Astrocyte of the spinal cord (primary cell): ENCODE measurements at places on chromosomes 5 and 9.
A peak's percentile ranks its signal among the peaks of the same experiment; 100 is the strongest.

DNA sequence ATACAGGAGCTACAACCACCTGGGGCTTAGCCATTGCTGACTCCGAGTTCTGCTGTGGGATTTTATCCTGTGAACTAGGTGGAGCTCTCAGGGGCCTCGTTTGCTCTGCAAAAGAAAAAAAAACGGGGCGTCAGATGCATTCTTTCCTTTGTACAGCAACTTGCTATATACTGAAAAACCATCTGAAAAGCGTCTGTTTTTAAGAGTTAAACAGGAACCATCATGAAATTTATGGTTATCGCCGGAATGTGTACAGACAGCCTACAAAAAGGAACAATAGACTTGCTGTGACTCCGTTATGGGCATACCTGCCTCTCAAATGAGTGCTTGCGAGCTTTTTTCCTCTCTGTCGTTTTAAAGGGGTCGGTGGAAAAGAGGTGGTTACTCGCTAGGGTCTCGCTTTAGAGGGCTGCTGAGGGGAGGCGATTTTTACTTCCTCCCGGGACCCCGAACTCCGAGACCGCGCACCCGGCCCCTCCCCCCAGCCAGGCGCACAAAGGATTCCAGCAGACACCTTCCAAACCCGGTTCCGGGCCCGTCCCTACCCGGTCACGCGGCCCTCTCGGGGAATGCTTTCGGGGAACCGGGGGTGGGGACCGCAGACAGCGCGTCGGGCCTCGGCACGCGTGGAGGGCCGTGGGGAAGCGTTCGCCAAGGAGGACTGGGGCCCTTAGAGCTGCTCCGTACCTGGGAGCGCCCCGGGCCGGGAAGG is 826 bp downstream of the PAIP1 start:
- peak; percentile 47 for DNase-seq

DNA sequence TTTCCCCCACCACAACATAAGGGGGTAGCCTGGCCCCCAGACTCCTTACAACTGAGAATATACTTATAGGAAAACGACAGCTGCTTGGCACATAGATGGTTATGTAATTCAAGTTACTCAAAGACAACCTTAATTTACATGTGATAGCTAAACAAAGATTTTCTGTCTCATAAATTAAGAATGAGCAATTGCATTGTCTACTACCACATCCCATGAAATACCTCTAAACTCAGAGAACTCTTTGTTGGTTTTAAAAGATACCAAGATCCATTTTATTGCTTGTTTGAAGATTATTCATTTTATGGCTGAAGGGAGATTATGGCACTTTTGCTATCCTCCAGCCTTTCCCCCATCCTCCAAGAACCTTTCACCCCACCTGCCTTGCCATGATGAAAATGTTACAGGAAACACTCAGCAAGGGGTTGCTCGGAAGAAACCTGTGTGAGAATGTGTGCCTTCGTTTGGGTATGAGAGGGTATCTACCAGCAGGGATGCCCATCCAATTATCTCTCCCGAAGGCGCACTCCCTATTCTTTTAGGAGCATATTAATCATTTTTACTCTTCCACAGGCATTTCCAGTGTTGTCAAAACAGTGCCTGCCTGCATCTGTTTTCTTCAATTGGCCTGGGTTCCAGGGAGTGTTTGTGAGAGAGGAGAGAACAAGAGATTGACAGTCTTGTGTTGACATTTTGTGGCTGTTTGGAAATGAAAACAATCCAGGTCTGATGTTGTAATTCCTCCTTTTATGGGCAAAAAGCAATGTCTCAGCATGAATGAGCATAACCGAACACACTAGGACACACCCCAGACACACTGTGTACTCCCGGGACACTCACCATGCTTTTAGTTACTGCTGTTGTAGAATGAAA is 208.0 kb upstream of the ANKRD55 start:
- peak; percentile 66 for DNase-seq

DNA sequence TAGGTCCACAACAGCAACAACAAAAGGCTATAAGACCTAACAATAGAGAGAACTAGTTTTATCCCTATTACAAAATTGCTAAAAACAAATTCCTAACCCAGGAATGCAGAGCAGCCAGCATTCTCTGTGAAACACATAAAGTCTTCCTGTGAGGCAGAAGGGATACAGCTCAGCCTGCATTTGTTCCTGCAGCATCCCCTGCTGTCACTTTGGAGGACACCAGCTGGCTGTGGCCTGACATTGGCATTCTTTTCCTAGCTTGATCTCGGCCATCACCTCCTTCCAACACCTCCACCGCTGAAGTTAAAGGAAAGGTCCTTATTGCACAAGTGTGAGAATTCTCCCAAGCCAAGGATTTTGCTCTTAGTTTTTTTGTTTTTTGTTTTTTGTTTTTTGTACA is 186.1 kb downstream of the SNCAIP start:
- no peak for DNase-seq

DNA sequence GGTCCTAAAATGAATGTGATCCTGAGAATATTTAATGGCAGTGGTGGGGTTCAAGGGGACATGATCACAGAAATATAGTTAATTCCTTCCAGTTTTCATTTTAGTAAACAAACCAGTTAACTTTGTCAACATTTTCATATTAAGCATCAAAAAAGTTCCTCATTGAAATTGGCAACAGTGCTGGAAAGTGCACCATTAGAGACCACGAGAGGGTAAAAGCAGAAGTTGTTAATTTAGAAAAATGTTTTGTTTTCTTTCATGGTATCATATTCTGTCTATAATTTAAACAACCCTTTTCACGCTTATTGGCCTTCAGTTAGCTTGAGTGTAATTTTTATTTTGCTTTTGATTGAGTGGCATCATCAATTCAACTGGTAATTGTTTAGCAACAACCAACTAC is 11.9 kb downstream of the GIN1 start:
- DNase-seq, result no peak

DNA sequence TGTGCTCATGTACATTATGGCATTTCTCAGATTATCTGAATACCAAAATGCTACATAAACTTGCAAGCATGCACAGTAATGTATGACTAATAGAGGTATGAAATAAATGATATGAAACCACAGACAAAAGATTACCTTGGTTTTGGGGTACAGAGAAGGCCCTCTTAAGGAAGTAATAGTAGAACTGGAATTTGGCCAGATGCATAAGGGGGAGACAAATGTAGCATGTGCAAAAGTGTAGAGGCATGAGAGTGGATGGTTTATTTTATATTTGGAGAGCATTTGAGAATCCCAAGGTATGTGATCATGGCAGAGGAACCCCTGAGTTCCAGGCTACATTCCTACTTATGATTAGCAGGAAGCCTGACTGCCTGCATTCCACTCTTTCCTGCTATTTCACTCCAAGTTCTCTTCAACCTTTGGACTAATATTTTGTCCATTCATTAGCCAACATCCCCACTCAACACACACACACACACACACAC is 74.2 kb downstream of the MAMDC2 start:
- peak; percentile 56 for DNase-seq

DNA sequence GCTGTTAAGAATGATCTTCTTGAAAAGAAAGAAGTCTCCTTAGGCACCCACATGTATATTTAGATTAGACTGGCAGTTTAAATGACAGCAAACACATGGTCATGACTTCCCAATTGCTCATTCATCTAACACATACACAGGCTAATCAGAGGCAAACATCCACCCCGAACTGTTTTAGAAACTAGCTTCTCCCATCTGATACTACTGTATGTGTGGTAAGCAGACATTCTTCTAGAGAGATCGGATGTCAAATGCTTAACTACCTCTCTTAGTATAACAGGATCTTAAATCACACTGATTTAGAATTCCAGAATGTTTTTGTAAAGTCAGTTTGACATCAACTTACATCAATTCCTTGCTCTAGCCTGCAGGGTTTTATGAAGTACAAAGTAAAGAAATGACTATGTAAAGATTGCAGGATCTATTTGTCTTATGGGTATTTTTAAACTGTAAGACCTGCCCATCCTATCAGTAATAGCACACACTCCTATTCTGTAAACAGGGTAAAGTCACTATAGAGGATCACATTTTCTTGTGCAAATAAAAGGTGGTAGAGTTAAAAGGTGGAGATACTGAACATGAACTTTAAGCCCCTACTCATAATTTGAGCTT is 239.7 kb downstream of the MLLT3 start:
- DNase-seq, result peak; percentile 54

GRCh38 chr5:168851902-168852321 is 272.7 kb upstream of the PANK3 start:
- peak; percentile 81 for DNase-seq

- DNase-seq, result peak; percentile 80
These were observed 459.6 kb downstream of the RAB3C start for GRCh38 chr5:59042201-59043055.

- no peak for DNase-seq
These were observed 90.9 kb upstream of the MTAP start for GRCh38 chr9:21711504-21711903.

DNA sequence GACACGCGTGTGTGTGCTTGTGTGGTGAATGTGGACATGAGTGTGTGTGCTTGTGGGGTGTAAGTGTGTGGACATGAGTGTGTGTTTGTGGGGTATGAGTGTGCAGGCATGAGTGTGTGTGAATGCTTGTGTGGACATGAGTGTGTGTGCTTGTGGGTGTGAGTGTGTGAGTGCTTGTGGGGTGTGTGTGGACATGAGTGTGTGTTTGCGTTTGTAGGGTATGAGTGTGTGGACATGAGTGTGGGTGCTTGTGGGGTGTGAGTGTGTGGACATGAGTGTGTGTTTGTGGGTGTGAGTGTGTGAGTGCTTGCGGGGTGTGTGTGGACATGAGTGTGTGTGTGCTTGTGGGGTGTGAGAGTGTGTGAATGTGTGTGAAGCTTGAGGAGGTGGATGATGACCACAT is 29.8 kb upstream of the TIFAB start:
- no peak for DNase-seq

DNA sequence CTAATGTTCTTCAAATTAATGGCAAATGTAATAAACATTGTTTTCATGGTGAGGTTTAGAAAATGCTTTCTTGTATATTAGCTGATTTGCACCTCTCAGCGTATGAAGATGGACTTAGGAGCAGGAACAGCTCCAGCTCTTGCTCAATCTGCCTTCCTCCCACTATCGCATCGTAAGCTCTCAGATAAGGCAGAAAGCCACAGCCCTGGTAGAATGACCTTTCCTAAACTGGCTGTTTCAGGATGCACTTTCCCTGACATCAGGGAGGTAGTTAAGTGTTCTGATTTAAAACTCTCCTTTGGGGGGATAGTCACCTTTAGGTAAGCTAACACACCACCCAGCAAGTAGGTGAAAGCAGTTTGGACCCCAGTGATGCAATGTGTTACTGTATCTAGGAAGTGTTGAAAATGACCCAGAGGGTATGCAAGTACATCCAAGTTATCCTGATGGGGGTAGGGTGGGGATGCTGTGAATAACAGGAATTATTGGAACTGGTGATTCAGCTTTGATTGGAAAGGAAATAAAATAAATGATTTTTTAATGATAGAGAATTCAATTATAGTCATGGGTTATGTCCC is 72.3 kb downstream of the LMNB1 start:
- no peak for DNase-seq

GRCh38 chr9:77455312-77455927 is 192.7 kb downstream of the GNA14 start:
- no peak for DNase-seq

- peak; percentile 13 for DNase-seq
These were observed 56.0 kb upstream of the FAM174A start for GRCh38 chr5:100479079-100479688.

GRCh38 chr5:155259648-155260047 is 246.1 kb downstream of the KIF4B start:
- DNase-seq, result no peak

GRCh38 chr9:96320749-96321280 is 18.8 kb upstream of the HSD17B3 start:
- DNase-seq, result no peak

DNA sequence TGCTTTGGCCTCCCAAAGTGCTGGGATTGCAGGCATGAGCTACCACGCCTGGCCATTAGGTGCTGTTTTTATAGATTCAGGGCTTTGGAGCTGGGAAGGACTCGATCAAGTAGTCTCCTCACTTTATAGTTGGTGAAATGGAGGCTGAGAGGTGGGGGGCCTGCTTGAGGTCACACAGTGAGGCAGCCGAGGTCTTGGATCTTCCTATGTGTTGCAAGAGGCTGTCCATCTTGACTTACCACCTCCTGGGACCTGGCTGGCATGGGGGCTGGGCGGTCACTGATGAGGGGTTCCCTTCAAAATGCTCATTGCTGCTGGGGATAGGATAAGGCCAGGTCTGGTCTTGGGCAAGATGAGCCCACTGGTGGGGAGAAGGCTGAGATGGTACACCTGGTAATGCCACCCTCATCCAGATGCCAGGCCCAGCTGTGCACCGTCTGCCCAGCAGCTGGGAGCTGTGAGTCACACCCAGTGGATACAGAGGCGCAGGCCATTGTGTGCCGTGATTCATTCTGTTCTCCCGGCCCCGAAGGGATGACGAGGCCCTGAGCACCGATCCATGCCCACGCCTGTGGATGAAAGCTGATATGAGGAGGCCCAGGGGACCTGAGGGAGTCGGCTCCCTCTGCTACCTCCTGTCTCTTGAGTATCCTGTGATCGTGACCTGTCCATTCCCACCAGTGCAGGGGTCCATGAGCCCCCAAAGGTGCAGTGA is 10.5 kb upstream of the NDST1 start:
- DNase-seq, result peak; percentile 94

- DNase-seq, result no peak
These were observed 347.0 kb downstream of the NTRK2 start for GRCh38 chr9:85016384-85017006.
